Fibroblast of skin of left quadriceps (primary cell): ENCODE measurements at places on chromosomes 4 and X.

GRCh38 chrX:46601283-46601682 is 27.7 kb downstream of the CHST7 start:
- no peak for DNase-seq

GRCh38 chrX:106484233-106484632 is 127.5 kb upstream of the RADX start:
- no peak for DNase-seq

- no peak for DNase-seq
Measured at GRCh38 chrX:136766785-136767103, 14.0 kb downstream of the ARHGEF6 start.

DNA sequence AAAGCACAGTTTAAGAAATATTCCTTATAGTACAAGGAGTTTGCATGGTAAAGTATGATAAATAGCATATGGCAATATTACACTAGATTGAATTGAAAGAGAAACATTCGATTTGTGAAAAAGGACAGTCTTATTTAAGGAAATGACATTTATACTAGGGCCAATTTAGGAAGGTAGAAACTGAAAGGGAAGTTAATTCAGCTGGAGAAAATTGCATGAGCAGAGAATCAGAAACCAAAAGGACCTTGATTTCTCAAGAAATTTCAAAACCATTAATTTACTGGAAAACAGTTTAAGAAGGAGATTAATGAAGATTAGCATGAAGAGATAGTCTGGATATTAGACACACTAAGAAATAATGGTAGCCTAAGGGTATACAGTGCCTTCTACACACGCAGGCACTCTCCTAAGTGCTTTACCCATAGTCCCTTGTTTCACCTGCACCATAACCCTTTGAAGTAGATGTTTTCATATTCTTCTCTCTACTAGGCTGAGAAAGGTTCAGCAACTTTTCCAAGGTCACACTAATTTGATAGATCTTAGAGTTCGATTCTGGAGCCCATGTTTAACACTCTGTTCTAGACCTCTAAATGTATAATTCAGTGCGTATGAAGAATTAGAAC is 259.1 kb upstream of the SLIT2 start:
- no peak for DNase-seq

- DNase-seq, result no peak
Measured at GRCh38 chrX:40092808-40093435, 4.8 kb downstream of the BCOR start.

DNA sequence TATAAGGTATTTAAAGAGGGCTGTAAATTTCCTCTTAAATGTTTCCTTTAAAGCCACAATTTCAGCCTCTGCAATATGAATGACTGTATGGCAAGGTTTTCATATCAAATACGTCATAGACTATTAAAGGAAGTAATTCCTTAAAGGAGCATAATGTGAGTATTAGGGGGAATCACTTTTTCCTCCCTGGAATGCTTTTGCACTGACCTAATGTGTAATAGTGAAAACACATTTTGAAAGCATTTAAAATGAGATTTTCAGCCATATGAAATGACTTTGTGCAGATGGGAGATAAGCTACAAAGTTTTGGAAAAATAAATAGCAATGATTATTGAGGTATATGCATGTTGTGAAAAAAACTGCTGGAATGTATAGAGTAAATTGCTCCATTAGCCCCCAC is 17.6 kb downstream of the SLIT2 start:
- DNase-seq, result no peak

DNA sequence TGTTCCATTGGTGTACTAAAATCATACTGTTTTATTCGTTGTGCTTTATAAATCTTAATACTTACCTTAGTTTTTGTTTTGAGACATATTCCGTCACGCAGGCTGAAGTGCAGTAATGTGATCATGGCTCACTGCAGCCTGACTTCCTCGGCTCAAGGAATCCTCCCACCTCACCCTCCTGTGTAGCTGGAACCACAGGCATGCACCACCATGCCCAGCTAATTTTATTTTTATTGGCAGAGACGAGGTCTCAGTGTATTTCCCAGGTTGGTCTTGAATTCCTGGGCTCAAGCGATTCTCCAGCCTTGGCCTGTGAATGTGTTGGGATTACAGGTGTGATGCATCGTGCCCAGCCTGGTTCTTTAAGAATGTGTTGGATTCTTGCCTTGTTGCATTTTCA is 24.4 kb upstream of the DCK start:
- DNase-seq, result no peak

- no peak for DNase-seq
Measured at GRCh38 chr4:4662230-4662629, 120.4 kb upstream of the STX18 start.

DNA sequence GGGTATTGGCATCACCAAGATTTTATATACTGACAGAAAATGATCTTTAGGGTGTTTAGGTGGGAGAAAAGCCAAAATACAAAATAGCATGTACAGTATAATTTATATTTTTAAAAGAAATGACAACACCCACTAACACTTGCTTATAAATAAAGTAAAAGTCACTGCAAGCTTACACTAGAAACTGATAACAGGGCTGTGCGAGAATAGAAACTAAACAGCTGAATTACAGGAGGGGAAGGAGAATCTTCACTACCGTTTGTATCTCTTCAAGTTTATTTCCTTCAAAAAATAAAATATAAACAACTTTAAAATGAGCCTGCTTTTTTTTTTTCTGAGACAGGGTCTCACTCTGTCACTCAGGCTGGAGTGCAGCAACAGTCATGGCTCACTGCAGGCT is 22.8 kb downstream of the GRSF1 start:
- no peak for DNase-seq

GRCh38 chr4:147560625-147561024 is 56.6 kb upstream of the TMEM184C start:
- no peak for DNase-seq

DNA sequence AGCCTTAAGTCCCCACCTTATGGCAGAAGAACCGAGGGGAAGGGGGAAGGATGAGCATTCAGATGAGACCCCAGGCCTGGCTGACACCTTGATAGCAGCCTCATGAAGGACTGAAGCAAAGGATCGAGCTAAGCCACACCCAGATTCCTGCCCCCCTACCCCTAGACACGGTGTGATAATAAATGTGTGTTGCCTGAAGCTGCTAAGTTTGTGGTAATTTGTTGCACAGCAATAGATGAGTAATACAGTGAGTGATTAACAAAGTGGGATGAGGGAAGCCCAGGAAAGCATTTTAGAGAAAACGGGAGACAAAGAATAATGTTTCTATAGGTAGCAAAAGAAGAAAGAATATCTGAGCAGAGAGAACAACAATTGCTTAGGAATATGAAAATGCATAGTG is 404.2 kb downstream of the MID1IP1 start:
- DNase-seq, result no peak

GRCh38 chrX:100939333-100939732 is 10.6 kb upstream of the XKRX start:
- no peak for DNase-seq

DNA sequence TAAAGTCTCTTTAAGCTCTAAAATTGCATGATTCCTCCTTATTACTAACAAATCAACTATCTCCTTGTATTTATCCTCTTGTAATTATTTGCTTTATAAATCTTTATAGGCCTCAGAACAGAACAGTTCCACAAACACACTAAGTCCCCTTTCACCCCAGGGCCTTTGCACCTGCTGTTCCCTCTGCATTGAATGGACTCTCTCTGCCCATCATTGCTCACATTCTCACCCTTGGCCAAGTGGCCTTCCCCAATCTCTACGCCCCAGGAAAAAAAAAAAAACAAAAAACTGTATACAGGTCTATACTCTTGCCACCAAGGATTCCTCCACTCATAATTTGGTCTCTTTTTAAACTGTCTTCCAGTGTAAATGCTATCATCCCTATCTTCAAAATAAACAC is 53.7 kb downstream of the TEC start:
- DNase-seq, result no peak

DNA sequence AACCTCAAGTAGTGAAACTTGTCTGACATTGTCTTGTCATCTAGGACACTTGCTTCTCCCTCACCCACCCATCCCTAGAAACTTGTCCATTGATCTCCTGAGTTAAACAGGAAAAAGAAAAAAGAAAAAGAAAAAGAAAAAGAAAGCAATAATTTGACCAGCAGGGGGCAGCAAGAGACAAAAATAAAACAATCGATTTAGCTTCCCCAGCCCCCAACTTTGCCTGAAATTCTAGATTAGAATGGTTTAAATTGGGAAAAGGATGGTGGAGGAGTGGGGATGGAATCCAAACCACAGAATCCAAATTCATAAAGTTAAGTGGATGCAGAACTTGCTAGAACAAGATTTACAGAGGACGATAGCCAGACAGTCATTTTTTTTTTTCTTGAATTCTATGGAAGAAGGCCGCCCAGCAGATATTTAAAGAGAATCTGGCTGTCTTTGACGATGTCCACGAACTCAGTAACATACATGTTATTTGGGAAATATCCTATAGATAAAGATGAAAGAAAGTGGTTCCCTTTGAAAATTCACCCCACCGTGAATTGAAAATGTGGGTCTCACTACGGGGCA is 282.9 kb downstream of the USP46 start:
- peak; percentile 66 for DNase-seq

DNA sequence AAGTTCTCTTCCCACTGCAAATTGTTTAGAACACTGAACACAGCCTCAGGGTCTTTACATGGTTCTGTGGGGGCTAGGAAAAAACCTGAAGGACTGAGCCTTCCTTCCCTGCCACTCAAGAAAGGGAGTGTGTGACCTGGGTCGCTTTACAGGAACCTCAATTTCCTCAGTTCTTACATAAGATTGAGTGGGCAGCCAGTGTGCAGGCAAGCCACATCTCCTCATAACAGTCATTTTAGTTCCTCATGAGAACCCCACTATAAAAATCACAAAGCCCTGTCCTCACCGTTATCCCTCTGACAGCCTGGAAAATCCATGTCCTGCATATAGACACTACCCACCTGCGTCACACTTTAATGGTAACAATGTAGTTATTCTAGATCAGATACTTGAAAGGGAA is 2.1 kb upstream of the ETDC start:
- no peak for DNase-seq

- no peak for DNase-seq
Measured at GRCh38 chrX:147699061-147699460, 212.7 kb upstream of the FMR1 start.

GRCh38 chrX:11867610-11868345 is 109.7 kb downstream of the MSL3 start:
- DNase-seq, result no peak

- DNase-seq, result peak; percentile 7
Measured at GRCh38 chrX:44012484-44013096, 39.4 kb upstream of the NDP start.

- DNase-seq, result no peak
Measured at GRCh38 chr4:140115140-140115539, 38.8 kb downstream of the MAML3 start.

DNA sequence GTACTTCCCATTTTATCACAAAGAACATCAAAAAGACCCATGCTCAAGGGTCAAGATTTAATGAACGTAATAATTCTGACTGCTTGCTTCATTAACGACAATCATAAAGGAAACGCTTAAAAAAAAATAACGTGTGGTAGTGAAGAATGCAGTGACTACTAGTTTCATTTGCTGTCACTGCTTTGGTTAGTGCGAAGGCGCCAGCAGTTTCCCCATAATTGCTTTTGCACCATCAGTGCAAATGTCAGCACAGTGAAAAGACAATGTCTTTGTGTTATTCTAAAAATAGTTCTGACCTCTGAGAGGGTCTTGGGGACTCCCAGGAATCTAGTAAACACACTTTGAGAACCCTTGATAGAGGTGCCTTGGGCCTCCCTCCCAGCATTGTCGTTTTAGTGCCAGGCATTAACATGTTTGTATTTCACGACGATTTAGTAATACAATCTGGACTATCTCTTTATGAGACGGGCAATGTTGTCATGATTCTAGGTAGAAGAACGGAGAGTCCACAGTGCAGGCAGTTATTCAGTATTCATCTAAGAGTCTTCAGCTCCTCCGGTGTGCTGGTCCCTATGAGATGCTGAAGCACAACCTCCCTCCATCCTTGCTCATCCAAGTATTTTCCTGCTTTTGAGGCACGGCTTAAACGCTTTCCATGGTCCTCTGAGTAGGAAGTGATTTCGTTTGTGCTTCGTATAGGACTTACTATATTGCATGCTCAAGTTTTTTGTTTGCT is 71.0 kb downstream of the AFF1 start:
- no peak for DNase-seq

GRCh38 chr4:126230269-126230668 is 915.5 kb downstream of the FAT4 start:
- no peak for DNase-seq

DNA sequence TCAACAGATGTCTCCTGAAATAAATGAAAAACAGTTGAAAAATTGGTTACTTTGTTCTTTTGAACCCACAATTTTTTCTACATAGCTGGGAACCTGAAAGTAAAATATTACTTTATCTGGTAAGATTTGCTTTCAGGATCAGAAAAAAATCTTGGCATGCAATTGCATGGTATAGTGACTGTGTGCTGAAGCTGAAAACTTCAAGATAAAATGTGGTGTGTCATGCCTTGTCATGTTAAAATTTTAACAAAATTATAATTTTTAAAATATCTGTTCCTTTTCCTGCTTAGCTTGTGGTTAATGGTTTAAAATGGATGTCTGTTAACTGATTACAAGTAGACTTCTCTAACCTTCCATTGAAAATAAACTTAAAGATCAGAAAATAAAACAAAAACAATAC is 904.8 kb downstream of the PDHA2 start:
- no peak for DNase-seq

- DNase-seq, result no peak
Measured at GRCh38 chr4:38870098-38870808, 2.6 kb downstream of the FAM114A1 start.

DNA sequence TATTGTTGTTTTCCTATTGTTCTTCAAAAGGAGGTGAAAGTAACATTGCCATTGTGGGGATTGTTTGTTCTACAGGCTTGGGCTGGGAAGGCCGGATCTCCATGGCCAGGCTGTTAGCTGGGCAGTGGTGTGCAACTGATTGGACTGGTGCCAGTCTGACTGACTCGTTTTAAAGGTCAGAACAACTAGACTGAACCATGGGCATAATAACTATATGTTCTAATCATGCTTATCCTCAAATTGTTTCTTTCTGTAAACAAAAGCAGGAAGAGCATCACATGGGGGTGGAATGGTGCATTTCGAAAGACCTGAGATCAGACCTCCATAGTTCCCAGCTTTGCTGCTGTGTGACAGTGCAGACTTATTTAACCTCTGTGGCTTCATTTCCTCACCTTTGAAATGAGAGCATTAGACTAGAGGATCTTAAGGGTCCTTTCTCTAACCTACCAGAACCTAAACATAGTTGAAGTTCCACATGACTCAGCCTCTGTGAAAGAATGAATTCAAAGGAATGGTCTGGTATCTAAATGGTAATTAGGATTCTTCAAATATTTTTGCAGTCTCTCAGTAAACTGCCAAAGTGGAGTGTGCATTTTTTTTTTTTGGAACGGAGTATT is 66.7 kb upstream of the PGRMC2 start:
- DNase-seq, result peak; percentile 91

GRCh38 chrX:136714626-136715599 is 65.8 kb downstream of the ARHGEF6 start:
- DNase-seq, result no peak

GRCh38 chr4:165905405-165906027 is 32.5 kb downstream of the TLL1 start:
- DNase-seq, result no peak

- DNase-seq, result no peak
Measured at GRCh38 chrX:134377537-134377936, 82.4 kb upstream of the HPRT1 start.

- no peak for DNase-seq
Measured at GRCh38 chrX:41293269-41293668, 40.7 kb upstream of the DDX3X start.
